Activated CD4-positive, alpha-beta T cell treated with anti-CD3 and anti-CD28 coated beads for 24 hours (primary cell): ENCODE measurements at places on chromosomes 7 and 10.

- no peak for DNase-seq
Observed at GRCh38 chr7:18548534-18548933, 53.0 kb downstream of the HDAC9 start.

- no peak for DNase-seq
Observed at GRCh38 chr10:91360461-91360860, 49.7 kb upstream of the HECTD2 start.

DNA sequence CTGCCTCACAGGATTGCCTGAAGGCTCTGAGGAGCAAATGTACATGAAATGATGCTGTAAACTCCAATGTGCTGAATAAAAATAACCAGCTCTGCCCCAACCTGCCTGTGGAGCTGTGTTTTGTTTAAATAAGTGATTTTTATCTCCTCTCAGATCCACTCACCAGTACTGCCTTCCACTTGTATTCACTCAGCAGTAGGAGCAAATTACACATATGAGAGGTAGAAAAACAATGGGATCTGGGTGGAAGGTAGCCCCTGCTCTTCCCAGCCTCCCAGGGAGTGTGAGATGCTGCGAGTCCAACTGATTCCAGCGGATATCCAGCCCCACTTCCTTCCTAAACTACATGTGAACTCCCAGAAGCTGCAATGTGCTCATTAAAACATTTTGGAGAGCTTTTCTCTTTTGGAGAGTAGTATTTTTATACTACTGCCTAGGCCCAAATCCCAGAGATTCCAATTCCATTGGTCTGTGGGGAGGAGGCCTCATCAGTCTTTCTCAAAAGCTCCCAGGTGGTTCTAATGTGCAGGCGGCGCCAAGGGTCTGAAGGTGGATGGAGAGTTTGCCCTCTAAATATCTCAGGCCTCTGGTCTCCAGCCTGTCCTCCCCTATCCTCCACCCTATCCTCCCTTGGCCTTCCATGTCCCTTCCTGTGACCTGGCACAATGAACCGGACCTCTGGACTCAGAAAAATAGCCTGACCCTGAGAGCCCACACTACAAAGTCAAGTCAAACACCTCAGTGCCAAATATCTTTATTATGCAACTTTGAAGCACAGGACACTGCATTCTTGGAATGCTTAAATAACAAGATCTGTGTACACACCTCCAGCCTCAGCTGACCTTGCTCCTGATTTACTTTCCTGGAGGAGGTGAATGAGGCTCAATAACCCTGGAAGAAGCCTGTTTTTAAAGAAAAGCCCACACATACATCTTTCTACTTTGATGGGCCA lies 46.2 kb downstream of the CPVL start:
- DNase-seq: no peak

- DNase-seq: no peak
Observed at GRCh38 chr7:113119429-113119828, 1.1 kb upstream of the SMIM30 start.

- DNase-seq: no peak
Observed at GRCh38 chr7:138538518-138538917, 78.5 kb downstream of the TRIM24 start.

GRCh38 chr10:3516923-3517255 lies 268.1 kb downstream of the KLF6 start:
- DNase-seq: no peak

DNA sequence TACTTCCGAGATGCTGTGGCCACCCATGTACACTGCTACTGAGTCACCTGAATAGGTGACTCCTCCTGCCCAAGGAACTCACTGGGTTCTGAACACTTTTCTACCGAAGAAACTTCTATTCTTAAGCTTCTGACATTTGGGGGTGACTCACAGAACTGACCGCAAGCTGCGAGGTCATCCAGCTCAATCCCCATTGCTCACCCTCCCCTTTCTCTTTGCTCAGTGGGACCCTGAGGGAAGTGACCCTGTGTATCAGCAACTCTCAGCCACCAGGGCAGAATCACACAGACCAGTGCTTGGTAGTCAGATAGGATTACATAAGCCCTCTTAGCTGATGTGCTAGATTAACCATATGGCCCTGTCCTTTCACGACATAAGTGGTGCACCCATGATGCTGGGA lies 46.3 kb downstream of the INSYN2A start:
- no peak for DNase-seq

GRCh38 chr7:150967349-150967748 lies 10.8 kb downstream of the KCNH2 start:
- DNase-seq: no peak

- no peak for DNase-seq
Observed at GRCh38 chr7:26036092-26036491, 115.9 kb upstream of the NFE2L3 start.

DNA sequence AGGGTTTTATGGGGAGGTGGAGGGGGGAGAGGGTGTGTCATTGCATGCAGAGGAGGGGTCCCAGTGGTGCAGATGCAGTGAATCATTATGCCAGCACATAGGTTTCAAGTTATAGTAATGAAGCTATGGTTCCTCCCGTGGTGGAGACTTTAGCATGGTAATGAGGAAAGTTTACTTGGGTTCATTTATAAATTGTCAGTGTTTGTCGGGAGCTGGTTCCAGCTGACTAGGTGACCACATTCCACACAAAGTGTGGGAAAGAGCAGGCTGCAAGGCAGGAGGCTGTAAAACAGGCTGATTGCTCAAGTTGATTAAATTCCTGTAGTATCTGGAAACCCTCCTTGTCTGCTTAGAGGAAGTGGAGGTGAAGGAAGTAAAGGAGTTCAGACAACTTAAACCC lies 78.9 kb downstream of the SRI start:
- no peak for DNase-seq

DNA sequence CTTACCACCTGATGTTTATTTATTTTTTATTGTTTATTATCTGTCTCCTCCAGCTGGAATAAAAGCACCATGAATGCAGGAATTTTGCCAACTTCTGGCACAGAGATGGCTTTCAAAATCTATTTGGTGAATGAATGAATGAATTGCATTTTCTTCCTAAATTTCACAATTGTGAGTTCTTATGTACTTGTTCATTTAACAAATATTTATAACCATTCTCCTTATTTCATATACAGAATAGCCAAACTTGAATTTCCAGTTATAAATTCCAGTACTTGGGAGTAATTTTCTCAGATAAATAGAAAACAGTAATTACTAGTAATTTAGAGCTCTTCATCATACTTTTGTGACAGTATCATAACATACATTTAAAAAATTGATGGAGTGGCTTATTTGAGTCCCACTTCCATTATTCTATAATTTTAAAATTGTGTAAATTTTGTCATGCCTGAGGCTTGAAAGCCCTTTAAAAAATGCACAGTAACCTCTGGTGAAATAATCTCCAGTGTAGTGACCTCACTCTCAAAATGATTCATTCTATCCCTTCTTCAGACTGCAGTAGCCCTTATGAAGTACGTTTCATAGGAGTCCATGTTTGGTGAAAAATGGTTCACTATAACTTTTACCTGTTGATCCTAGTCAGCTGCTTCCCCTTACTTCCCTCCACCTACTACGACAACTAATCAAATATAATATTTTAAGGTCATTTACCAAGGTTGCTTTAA lies 40.0 kb upstream of the SRI start:
- no peak for DNase-seq

GRCh38 chr10:112141292-112141691 lies 42.3 kb downstream of the GPAM start:
- DNase-seq: no peak

- DNase-seq: no peak
Observed at GRCh38 chr7:129525225-129525862, 23.0 kb downstream of the SMKR1 start.

DNA sequence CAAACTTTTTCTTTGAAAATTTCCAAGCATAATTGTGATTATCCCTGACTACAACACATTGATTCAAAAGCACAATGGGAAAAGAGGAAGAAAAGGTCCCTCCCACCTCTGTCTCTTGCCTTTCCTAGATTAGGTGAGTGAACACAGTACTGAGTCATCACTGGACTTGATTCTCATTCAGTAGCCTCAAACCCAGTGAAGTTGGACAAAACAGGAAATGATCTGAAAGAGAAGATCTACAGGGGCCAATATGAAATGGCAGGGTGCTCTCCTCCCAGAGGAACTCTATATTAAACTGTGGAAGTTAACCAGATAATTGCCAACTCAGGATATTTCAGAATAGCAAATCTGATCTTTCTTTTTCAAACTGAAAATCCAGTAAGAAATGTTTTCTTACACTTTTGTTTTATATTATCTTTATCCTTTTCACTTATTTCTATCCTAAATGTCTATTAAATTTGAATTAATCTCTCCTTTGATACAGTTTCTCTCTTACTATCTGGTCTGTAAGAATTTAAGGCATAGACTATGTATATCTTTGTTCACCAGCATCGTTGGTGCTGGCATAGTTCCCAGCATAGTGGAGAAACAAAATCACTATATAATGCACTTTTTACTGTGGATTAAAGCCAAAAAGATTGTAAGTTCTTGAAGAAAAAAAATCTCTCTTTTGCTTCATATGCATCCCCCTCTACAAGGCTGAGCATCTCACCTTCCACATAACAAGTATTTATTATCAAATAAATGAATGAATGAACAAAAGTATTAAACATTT lies 41.4 kb upstream of the IKZF1 start:
- DNase-seq: no peak

GRCh38 chr7:124162667-124163066 lies 129.8 kb upstream of the TMEM229A start:
- no peak for DNase-seq

DNA sequence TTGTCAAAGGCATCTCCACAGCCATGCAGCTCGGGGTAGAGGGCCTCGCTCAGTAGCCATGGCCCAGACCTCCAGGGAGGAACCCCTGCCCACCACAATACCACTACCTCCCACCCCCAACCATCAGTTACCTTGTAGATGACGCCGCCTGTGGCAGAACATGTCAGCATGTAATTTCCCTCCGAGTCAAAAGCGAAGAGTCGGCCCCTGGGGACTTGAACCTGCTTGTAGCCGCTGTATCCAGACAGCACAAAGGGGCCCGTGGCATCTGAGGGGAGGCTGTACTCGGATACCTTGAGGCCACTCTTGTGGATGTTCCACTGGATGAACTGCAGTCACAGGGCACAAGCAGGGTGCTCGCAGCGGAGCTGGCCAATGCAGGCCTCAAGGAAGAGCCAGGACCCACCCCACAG lies 16.3 kb upstream of the CYREN start:
- no peak for DNase-seq

DNA sequence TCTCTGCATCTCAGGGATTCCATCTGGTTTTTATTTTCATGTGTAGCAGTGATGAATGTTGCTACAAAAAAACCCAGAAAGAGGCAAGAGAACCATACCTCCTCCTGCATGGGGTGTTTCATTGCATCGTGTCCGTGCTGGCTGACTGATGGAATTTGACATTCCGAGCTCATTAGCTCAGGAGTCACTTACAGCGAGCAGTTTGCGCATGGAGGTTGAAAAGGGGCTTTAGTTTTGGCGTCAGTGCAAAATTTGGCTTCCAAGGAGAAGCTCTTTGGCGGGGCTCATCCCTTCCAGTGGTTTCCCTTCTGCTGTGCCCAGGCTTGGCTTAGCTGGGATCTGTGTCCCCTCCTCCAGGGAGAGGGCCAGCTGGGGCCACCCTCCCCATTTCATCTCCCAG lies 25.8 kb downstream of the EMX2 start:
- DNase-seq: no peak

DNA sequence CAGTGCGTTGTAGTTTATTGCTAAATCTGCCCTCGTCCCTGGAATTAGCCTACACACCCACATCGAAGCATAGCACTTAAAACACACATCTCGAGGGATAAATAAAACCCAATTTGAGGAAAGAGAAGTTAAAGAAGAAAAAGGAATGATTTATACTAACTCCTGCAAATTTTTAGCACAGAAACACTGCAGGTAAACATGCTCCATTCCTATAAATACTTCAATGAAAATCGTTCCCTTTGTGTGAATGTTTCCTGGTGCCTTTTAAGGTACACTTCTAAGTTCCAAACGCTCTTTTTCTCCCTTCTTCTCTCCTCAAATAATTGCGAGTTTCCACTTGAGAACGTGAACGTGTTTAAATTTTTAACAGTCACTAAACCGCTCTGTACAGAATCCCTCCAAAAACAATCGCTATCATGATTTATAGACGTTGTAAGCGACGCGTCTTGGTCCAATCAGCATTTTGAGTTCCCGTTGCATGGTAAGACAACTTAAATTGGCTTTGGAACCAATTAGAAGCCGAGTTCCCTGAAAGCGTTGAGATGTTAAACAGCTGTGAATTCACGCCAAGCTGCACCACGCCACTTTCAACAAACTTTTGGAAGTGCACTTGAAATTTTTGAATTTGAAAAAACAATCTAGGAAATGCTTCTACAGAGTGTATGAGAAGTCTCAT lies 12.5 kb upstream of the EBLN1 start:
- no peak for DNase-seq

GRCh38 chr10:73931767-73932619 lies 21.1 kb downstream of the PLAU start:
- DNase-seq: peak; percentile 54

DNA sequence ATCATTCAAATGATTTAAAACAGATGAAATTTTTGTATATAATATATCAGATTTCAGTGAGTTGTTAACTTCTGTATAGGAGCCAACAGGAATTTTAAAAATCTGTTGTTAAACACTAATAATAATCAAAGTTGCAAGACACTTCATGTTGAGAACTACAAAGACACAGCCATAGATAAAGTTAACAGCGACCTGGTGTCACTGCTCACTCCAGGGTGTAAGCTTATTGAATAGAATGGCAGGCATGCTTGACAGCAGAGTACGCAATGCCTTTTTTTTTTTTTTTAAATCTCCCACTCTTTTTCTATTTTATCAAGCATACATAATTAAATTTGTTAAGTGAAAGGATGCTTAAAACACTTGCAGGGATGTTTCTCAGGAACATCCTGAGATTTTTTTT lies 32.0 kb downstream of the PCDH15 start:
- DNase-seq: no peak

DNA sequence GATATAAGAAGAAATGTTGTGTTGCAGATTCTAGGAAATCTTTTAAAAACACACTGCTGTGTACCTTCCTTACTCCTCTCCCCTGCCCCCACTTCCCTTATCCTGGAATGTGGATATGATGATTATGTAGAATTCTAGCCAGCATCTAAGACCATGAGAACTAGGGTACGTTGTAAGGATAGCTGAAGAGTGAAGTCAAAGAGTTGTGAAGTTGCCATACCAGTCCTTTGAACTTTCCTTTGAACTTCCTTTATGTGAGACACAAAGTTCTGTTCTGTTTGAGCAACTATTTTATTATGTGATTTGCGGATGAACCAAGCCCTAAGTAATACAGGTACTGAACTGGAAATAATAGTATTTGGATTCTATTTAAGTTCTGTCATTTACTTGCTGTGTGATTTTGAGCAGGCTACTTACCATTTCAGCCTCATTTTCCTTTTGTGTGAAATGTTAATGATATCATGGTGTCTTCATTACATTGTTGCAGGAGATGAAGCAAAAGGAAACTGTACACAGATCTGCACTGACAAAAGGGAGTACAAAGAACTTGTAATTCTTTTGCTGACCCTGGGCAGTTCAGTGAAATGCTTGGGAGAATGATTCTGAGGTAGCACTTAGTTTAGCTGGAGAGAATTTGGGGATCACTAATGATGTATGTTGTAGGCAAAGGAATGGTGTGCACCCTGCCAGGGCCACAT lies 31.4 kb downstream of the RPA3 start:
- no peak for DNase-seq

GRCh38 chr10:110568055-110568735 lies 700 bp downstream of the SMC3 start:
- peak; percentile 31 for DNase-seq

GRCh38 chr7:30465046-30465810 lies 13.4 kb downstream of the NOD1 start:
- no peak for DNase-seq

GRCh38 chr7:69761290-69761922 lies 163.1 kb downstream of the AUTS2 start:
- DNase-seq: no peak
